NCI-H146 (cell line): ENCODE measurements at places on chromosomes 13 and 19.

DNA sequence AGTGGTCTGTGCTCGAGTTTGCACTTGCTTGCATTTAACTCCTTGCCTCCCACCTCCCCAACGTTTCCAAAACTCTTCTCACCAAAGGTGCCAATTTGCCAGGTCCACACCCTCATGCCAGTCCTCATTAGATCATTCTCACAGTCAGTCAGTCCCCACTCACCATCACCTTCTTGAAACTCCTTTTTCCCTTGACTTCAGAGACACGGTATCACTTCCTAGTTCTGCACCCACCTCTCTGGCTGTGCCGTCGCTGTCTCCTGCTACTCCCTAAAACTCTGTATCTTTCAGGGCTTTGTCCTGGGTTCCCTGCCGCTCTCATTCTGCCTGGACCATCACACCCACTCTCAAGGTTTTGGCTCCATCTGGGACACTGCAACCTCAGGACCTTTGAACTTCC is 19.6 kb downstream of the OLFM2 start:
- no peak for DNase-seq

- DNase-seq, result no peak
Observed at GRCh38 chr13:81577601-81578195, 1236.8 kb upstream of the SPRY2 start.

GRCh38 chr13:80408270-80408669 is 67.3 kb upstream of the SPRY2 start:
- DNase-seq, result peak; percentile 46

GRCh38 chr19:45769821-45770191 is 754 bp upstream of the SIX5 start:
- peak; percentile 62 for DNase-seq

GRCh38 chr13:96746886-96747285 is 247.4 kb downstream of the OXGR1 start:
- DNase-seq, result no peak

DNA sequence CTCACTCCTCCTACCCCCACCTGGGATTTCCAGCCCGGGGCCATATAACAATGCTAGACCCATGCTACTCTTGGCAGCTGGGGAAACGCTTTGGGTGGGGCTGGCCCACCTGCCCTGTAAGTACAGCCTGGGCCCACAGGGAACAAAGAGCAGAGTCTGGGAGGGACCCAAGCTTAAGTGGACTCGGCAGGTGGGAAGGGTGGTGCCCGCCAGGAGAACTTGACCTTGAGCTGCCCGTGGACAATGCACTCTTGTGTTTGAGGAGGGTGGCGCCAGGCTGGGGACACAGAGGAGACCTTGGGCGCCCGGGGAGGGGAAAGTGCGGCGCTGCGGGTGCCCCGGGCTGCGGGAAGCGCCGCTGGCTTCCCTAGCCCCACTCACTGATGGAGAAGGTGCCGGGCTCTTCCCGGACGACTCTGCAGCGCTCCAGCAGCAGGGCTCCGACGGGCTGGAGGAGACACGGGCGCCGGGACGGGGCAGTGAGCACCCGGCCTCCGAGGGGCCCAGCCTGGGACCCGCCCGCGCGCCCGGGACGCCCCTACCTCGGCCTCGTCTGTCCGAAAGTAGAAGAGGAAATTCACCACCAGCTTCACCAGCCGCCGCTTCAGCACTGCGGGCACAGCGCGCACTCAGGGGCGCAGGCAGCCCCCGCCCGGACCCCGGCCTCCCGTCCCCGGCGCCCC is 607 bp downstream of the PLEKHJ1 start:
- peak; percentile 97 for DNase-seq

DNA sequence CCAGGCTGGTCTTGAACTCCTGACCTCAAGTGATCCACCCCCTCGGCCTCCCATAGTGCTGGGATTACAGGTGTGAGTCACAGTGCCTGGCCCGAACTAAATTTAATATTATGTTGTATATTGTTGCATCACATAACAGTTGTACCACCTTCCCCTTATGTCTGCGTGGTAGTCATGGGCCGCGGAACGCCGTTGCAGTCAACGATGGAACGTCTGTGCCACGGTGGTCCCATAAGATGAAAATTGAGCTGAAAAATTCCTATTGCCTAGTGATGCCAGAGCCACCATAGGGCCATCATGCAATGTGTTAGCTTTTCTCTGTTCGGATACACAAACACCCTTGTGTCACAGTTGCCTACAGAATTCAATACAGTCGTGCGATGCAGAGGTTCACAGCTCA is 236.1 kb downstream of the TEX29 start:
- no peak for DNase-seq

GRCh38 chr13:55245005-55245644 is 1895.6 kb upstream of the PRR20A start:
- DNase-seq, result no peak

DNA sequence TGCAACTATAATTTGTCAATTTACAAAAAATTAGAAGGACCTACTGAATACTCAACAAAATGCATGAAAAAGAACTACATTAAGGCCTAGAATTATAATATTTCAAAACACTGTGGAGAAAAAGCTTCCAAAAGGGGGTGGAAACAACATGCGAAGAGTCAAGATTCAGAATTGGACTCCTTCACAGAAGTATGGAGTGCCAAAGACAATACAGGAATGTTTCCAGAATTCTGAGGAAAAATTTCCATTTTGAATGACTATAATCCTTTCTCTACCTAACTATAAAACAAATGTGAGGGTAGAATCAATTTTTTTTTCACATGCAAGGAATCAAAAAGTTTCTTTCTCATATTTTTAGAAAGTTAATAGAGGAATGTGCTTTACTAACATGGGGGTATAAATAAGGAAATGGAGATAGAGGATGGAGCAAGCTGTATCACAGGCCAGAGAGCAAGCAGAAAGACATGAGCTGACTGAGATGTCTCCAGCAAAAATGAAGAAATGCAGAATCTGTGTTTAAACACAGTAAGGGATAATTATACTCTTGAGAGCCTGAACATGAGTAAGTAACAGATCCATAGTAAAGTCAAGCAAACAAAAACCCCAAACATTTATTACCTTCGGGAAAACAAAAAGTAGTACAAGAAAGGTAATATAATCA is 39.5 kb upstream of the SMAD9 start:
- no peak for DNase-seq

DNA sequence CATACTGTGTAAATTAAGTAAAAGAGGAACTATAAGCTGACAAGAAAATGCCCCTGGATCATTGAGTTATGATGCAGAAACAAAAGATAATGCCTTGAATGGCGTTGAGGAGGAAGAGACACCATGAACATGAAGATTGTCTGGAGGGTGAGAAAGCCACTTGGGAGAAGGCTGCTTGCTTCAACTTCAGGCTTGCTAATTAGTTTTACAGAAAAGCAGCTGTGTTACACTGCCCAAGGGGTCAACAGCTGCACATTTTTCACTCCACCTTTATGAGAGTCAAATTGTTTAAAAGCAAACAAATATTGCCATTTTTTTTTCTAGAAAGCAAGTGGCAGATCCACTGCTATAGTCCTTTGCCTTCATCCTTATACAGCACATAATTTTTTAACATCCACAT is 35.5 kb upstream of the KLF12 start:
- DNase-seq, result no peak

- DNase-seq, result no peak
Observed at GRCh38 chr19:17311455-17312188, 2.3 kb downstream of the DDA1 start.

- peak; percentile 75 for DNase-seq
Observed at GRCh38 chr19:46134527-46134926, 10.0 kb upstream of the IGFL3 start.

DNA sequence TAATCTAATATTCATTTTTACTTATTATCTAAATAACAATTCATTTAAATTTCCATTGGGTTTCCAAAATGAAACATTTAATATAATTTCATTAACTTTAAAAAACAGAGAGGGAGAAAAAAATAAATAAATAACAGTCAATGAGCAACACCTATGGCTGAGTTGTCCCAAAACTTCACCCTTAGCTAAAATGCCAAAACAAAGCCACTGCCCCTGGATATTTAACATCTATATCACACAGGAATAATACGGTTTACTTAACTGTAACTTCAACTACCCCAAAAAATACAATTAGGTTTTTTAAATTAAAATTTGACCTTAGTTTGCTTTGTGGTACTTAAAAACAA is 541 bp downstream of the ELF1 start:
- no peak for DNase-seq
